ENCODE measurements at places on chromosomes 2 and 18. TPM values are rescaled to one million over a fixed set of nuclear protein-coding genes. Genes with fewer than 3 reads are reported as not detected.

Gene SLC1A4
- 10.4 TPM for total RNA-seq

Gene XDH
- total RNA-seq = not detected

GRCh38 chr2:111910609-111911277 is 12.3 kb downstream of the MERTK start:
- DNase-seq = no peak

Gene RAB6D
- 0.13 TPM for total RNA-seq

DNA sequence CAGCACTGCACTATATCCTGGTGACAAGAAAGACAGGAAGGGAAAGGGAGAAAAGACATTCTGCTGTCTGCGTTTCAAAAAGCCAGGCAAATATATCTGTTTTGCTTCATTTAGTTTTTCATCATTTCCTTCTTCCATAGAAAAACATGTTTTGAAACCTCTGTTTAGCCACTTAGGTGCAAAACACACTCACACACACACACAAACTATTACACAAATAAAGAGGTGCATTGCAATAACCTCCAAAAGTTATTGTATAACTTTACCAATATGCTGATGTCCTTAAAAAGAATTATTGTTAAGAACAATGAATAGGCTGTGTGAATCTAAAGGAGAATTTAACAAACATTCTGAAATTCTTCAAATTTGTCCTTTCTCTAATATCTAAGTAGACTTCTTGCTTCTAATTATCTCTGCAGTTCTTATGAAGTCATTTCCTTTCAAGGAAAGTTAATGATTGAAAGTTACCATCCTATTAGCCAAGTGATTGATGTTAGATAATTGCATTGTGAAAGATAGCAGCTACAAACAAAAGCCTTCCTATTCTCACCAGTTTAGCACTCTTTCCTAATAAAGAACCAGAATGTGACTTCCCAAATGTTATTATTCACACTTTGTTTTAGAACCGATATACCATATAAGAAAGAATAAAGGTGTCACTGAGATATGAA is 516.7 kb downstream of the KCNJ3 start:
- DNase-seq = no peak

- peak; percentile 82 for DNase-seq
Observed at GRCh38 chr18:6557770-6558248, 143.1 kb upstream of the L3MBTL4 start.

- DNase-seq = no peak
Observed at GRCh38 chr18:8520266-8520665, 89.0 kb upstream of the RAB12 start.

Data from esophagus muscularis mucosa (tissue), 4 donors.